ENCODE measurements at places on chromosomes 1 and 21.

DNA sequence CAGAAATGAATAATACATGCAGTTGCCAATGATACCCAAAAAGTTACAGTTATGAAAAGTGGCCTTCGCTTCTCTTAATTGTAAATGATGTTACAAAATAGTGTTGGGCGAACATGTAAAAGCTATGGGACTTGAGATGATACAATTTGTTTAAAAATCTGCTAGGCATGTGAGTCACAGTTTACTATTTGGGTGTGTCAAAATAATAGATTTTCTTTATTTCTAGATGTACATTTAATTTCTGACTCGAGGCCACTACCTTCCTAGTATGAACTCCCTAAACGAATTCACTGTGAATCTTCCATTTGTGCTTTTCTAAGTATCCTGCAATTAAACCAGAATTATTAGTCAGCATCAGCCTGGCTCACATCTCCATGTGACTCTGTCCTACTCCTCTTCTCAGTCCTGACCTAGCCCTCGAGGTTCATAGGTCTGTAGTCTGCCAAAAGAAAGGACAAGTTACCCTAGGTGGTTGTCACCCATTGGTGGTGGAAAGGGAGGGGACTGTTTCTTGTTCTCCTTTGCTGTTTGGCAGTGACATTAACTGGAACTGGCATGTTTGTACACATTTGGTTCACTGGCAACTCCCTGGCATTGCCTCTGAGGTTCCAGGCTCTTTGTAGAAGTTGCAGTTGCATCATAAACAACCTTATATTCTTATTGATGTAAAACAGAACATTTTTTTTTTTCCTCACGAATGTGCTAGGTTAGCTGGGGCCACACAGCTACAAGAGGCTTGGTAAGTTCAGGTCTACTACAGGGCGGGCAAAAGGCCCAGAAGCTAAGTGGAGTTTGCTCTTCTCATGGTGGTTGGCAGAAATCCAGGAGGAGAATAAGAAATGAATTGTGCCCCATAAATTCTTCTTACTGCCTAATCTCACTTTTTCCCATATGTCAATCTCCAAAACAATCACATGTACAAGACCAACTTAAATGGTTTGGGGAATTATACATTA, 746.5 kb upstream of the ADAMTS5 start:
- DNase-seq, result no peak

DNA sequence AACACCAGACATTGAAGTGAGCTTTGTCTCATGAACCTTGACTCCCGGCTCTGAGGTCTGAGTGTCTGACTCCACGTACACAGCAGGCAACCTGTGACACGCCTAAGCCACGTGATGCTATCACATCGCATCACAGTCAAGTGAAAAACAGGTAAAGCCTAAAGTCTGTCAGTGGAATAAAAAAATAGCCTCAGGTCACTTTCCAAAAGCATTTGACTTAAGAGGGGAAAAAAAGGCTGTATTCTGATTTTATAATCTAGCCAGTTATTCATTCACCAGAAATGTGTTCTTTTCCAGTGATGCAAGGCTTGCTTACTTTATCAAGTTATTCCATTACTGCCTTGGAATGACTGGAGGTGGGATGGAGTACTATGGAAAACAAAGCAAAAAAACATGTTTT, 163.2 kb upstream of the HMCN1 start:
- DNase-seq, result no peak

DNA sequence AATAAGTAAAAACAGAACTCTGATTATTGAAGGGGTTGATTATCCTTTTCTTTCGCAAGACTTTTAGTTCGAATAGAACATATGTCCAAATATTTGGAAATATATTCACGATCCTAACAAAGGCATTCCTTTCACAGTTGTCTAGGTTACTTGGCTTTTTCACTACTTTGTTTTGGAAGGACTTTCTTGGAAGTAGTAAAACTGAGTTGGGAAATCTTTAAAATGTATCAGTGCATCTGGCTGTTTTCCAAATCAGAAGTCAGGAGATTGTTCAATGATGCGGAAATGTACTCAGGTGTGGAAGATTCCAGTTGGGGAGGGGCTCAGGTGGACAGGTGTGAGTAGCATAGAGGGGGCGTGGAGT, 67.1 kb downstream of the SH3BGR start:
- no peak for DNase-seq

GRCh38 chr1:84299536-84300170, 1.9 kb upstream of the SAMD13 start:
- DNase-seq, result no peak

DNA sequence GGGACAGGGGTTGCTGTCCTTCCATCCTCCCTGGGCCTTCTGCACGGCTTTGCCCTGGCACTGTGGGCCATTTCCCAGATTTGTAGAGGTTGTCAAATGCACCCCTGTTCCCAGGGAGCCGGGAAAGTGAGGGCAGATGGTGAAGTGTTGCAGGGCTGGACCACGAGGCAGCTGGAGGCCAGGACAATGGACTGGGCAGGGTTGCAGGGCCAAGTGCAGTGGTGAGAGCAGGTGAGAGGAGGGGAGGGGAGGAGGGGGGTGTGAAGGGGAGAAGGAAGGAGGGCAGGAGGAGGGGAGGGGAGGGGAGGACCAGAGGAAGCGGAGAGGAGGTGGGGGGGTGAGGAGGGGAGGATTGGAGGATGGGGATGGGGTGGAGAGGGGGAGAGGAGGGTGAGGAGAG, 443.9 kb downstream of the CAMTA1 start:
- DNase-seq, result no peak

- DNase-seq, result no peak
Observed at GRCh38 chr1:37392051-37392450, 82.3 kb upstream of the ZC3H12A start.

- peak; percentile 36 for DNase-seq
Observed at GRCh38 chr1:4512636-4513035, 141.8 kb upstream of the AJAP1 start.

- peak; percentile 10 for DNase-seq
Observed at GRCh38 chr21:44999428-44999971, 59.7 kb downstream of the SLX9 start.

GRCh38 chr1:91582431-91582921, 81.8 kb downstream of the CDC7 start:
- DNase-seq, result peak; percentile 64

Measured in ovary (tissue), 10 donors.